ENCODE measurements at places on chromosomes 12 and 14. TPM values are rescaled to one million over a fixed set of nuclear protein-coding genes. Genes with fewer than 3 reads are reported as not detected.

SOAT2 gene
- 0.19 TPM for total RNA-seq

DNA sequence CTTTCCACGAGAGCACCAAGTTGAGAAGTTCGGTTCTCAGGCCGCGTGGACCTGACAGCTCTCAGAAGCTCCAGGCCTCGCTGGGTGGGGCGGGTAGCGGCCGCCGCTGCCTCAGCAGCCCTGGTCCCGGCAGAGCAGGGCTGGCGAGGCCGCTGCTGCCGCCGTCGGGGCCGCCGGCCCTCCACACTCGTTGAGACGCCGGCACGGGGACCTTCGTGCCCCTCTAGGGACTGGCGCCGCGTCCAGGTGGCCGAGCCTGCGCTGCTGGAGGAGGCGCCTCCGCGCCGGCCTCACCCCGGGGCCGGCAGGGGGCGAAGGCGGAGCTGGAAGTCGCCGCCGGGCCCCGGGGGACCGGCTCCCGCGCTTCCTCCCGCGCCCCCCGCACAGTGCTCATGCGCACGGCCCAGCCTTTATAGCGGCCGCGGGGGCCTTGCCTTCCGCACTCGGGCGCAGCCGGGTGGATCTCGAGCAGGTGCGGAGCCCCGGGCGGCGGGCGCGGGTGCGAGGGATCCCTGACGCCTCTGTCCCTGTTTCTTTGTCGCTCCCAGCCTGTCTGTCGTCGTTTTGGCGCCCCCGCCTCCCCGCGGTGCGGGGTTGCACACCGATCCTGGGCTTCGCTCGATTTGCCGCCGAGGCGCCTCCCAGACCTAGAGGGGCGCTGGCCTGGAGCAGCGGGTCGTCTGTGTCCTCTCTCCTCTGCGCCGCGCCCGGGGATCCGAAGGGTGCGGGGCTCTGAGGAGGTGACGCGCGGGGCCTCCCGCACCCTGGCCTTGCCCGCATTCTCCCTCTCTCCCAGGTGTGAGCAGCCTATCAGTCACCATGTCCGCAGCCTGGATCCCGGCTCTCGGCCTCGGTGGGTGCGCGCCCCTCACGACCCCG is at the start of gene COCH:
TSS of gene COCH (plus strand) at position 440 of the 879 bp plus-strand sequence. CDS start at position 820, 380 bp downstream.
- peak; percentile 66 for DNase-seq

- no peak for DNase-seq
Measured at GRCh38 chr12:102954134-102954533, 3.3 kb upstream of the ASCL1 start.

ABCD2 gene
- 1.4 TPM for total RNA-seq

TMEM260 gene
- 24.3 TPM for total RNA-seq

DNA sequence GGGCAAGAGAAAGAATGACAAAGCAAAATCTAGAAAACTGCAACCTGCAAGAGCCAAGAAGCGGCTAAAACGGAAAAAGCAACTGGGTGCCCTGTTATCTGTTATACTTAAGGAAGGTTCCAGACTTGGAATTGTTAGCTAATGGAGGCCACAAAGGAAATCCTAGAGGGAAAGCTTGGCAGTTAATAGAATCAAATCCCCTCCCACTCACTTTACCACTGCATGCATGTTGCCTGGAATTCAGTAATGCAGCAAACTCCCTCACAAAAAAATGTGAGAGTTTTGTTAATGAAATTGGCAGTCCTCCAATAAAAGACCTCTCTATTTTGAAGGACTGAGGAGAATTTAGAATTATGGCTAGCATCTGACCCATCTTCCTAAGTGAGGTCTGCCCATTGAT is 164.2 kb upstream of the SOX5 start:
- DNase-seq = no peak

- DNase-seq = no peak
Measured at GRCh38 chr12:70928071-70928470, 7.5 kb upstream of the PTPRR start.

DNA sequence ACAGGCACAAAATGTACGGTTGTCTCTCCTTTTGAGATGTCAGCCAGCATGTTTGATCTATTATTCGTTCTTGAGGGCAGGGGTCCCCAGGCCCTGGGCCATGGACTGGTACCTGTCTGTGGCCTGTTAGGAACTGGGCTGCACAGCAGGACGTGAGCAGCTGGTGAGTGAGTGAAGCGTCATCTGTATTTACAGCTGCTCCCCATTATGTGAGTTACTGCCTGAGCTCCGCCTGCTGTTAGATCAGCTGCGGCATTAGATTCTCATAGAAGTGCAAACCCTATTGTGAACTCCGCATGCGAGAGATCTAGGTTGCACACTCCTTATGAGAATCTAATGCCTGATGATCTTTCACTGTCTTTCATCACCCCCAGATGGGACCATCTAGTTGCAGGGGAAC is 41.4 kb upstream of the SCN8A start:
- no peak for DNase-seq
